ENCODE measurements at places on chromosomes 2 and 18.

DNA sequence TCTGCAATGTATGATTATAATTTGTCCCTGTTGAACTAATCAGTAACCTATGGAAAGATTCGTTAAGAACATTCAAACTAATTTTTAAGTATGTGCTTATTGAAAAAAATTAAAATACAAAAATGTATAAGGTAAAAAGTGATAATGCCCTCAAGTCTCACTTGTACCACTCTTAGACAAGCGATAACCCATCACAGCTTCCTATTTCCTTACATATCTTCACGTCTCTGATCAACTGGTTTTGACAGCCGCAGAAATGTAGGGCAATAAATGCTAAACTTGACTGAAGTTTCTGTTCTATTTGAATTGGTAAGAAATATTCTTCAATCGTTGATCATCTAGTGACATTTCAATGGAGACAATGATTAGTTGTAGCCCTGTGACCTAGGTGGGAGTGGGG lies 112.5 kb downstream of the TCF4 start:
- DNase-seq: no peak

DNA sequence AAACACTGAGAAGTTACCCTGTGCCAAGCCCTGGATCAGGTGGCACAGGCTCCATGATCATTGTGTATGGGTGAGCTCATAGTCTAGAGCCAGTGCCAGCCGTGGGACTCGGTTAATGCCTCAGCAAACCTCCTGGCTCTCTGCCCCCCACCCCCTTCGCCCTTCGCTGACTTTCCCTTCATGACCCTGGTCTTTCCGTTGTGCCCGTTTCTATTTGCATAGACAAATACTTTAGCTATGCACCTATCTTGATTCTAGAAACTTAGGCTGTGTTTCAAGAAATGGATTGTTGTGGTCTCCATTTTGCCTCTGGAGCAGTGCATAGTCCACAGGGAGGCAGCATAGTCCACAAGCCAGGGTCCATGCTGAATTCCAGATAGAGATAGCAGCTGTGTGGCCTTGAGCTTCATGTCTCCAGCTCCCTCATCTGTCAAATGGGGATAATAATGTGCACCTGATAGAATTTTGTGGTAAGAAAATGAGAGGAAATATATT lies 44.8 kb upstream of the KDM3A start:
- no peak for DNase-seq

- no peak for DNase-seq
These were observed 306.0 kb upstream of the TCF4 start for GRCh38 chr18:55893948-55894347.

DNA sequence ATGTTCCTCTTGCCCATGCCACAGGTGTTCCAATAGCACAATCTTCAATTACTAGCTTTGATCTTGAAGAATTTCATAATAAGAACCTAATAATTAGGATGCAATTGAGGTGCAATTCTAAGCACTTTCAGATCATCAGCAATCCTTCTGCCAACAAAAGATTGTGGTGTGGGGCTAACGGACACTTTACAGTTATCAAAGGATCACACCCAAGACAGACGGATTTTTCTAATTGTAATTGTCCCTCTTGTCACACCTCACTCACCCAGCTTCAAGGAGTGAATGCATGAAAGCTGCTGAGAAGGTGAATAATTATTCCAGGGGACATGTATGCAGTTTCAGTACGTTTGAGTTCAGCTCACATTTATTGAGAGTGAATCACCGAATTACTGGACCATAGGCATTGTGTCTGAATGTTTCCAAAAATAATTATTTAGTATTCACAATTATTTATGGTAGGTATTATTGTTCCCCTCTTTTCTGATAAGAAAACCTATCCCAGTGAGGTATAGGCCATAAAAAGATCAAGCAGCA lies 438.5 kb upstream of the TRIB2 start:
- DNase-seq: no peak

DNA sequence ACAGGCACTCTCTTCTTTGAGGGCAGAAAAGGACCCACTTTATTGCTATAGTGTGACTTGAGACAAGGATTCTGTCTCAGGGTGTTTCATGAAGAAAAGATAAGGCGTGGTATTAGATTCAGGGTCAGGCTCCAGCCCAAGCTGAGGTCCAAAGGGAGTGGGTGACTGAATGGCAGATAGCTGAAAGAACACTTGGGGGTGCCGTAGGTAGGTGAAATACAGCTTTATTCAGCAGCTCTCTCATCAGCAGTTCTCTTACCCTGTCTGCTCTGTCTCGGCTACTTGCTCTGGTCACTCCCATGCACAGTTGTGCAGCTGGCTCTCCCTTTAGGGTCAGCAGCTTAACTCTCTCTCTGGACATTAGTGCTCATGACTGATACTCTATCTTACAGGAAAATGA lies 379.9 kb downstream of the LPIN1 start:
- no peak for DNase-seq

DNA sequence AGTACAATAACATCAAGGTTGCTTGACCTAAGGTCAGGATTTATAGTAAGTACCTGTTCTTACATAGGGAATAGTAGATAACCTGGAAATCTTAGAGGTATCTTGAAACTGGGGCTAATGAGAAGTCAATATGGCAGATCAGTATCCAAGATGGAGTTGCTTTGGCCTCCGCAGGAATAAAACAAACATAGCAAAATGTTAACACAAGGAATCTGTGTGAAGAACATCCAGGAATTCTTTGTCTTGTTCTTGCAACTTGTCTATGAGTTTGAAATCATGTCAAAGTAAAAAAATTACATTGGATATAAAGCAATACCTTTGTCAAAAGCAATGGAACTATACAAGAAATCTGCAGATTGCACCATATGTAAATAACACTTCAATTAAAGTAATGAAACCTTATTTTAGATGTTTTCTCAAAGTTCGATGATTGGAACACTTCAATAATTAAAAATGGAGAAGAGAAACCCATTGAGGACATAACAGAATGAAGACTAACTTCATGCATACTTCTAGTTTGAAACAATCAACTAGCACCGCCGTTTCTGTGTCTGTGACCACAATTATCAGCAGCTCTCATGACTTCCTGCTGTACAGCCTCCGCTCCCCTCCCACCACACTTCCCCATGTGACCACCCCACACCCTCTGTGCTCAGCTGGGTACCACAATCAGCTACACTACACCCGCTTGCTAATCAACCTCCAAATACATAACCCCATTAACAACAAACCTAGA lies 27.6 kb downstream of the C2orf76 start:
- DNase-seq: no peak

GRCh38 chr2:235957251-235957650 lies 210.9 kb downstream of the GBX2 start:
- DNase-seq: no peak

GRCh38 chr2:9738535-9739496 lies 104.5 kb upstream of the TAF1B start:
- DNase-seq: peak; percentile 43

DNA sequence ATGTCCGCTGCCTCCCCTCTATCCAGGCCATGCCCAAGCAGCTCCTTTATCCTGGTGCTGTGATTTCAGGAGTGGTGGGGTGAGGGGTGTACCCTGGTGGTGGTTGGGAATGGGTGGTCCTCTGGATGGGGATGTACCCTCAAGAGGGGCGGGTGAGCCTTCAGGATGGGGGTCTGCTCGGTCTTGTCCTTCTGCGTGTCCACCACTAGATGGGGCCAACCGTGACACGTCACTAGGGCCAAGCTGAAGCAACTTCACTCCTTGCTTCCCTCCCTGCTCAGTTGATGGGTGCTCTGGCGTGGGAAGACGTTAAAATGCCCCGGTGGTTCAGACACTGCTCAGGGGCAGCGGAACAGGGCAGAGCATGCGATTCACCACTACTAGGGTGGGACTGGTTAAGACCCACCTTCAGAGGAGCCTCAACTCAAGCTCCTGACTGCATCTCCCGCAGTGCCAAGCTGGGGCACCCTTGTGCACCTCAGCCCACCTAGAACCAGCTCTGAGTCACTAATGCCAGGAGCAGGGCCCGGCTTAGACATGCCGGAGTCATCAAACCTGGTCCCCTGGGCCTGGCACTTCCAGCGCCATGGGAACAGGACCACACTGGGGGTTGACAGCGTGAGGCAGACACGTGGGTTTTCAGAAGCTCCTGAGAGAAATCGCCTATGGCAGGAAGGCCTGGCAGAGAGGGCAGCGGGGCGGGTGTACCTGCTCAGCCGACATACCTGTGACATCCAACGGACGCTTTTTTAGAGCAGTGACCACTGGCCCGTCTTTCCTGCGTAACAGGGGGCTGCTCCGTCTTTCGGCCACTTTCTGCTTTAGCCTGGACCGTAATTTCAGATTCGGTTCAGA lies 256.7 kb downstream of the HDAC4 start:
- DNase-seq: peak; percentile 39

- DNase-seq: peak; percentile 31
These were observed 413 bp downstream of the ALKAL2 start for GRCh38 chr2:287471-287885.

- DNase-seq: no peak
These were observed 294.5 kb upstream of the FBXO11 start for GRCh38 chr2:48200620-48201293.

DNA sequence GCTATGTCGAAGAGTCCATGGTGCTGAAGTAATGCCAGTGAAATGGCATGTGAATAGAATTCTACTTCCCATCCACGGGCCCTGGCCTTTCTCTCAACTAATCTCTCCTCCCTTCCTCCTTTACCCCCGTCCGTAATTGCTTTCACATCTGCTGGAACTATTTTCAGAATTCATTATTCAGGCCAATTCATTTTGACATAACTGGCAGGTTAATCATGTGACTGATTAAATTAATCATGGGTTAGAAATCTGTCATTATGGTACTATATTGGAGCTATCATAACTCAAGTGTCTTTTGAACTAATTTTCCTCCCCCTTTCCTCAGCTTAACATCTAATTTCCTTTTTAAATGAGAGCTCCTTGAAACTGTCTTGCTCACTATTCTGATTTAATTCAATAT lies 66.9 kb downstream of the ZDBF2 start:
- DNase-seq: no peak

GRCh38 chr2:149329489-149330126 lies 779 bp upstream of the LYPD6 start:
- DNase-seq: peak; percentile 66

DNA sequence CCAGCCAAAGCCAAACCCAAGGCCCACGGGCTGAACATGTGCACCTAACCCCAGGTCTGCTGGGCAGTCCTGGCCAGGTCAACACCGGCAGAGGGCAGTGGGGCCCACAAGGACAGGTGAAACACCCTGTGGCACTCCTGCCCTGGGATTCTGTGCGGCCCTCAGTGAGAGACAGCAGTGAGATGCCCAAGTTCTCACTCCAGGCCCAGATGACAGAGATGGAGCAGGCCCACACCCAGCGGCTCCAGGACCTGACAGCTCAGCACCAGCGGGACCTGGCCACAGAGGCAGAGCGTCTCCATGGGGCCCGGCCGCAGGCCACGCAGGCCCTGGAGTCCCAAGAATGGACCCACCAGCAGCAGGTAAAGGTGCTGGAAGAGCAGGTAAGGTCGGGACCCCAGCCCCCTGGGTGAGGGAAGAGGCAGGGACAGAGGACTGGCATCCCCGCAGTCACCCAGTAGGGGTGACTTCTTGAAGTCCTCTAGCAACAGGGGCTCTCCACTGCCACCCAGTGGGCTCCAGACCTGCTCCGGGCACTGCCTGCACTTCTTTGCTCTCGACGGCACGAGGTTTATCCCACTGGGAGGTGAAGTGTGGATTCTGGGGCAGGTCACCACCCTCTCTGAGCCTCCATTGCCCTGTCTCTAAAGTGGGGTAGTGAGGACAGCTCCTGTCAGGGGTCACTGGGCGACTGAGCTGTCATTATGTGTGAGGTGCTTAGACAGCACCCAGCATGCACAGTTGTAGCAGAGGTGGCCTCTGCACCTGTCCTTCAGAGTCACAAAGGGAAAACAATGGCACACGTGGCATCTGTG lies 8.8 kb upstream of the SNED1 start:
- DNase-seq: no peak

DNA sequence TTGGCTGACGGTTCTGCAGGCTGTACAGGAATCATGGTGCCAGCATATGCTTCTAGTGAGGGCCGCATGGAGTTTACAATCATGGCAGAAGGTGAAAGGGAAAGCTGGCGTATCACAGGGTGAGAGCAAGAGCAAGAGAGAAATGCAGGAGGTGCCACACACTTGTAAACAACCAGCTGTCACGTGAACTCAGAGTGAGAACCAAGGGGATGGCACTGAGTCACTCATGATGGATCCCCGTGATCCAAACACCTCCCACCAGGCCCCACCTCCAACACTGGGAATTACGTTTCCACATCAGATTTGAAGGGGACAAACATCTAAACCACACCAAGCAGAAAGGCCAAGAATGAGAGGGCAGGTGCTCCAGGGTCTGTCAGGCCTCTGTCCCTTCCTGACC lies 185.0 kb upstream of the PID1 start:
- no peak for DNase-seq

GRCh38 chr2:147663153-147663961 lies 181.5 kb upstream of the ACVR2A start:
- DNase-seq: no peak

GRCh38 chr2:177983183-177983788 lies 89.3 kb downstream of the PDE11A start:
- DNase-seq: peak; percentile 1

- DNase-seq: no peak
These were observed 593.4 kb downstream of the DCC start for GRCh38 chr18:52933356-52933755.

DNA sequence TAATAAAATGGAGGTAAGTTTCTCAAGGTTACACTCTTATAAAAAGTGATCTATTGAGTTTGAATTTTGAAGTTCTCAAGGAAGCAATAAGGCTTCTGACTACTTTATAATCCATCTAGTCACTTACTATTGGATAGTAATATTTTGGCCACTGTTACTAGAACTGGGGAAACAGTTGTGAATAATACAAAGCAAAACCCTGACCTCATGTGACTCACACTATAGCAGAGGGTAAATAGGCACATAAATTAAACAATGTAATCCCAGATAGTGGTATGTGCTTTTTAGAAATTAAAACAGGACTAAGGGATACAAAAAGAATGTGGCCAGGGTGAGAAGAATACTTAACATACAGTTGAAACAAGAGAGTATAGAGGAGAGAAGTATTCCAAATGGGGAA lies 78.6 kb downstream of the CALCRL start:
- DNase-seq: no peak

GRCh38 chr2:163171786-163172530 lies 333.4 kb upstream of the KCNH7 start:
- no peak for DNase-seq
